ENCODE measurements at places on chromosomes 13 and 19. TPM values are rescaled to one million over a fixed set of nuclear protein-coding genes. Genes with fewer than 3 reads are reported as not detected.

CYP4F3 gene
- not detected for total RNA-seq

RDH13 gene
- total RNA-seq, result 15.1 TPM

NDUFA7 gene
- 29.8 TPM for total RNA-seq

DNA sequence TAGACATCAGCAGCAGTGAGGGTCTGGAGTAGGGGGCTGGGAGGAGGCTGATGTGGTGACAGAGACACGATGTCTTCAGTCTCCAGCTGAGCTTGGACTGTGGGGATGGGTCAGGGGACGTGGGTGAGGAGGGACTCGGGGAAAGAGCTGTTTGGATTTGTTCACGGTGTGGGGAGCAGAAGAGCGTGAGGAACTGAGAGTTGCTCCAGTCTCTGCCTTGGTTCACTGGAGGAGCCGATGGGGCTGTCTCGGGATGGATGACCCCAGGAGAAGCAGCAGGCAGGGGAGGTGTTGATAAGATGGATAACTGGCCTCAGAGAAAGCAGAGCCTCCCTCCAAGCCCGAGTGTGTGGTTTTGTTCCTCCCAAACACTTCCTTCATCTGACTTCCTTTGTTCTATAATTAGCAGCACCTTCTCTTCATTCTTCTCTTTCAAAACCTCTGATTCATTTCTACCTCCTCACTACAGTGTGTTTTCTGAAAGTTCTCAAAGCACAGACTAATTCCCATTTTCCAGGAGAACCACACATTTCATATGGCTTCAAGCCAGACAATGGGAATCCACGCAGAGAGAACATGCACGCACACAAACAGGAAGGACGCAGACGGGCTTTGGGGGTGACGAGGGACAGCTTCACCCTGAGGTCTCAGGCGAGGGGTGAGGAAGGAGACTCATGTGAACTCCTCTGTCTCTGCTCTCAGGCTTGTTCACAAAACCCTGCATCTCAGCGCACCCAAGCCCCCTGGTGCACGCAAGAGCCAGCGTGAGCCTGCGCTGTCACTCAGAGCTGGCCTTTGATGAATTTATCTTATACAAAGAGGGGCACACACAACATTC is 18.6 kb downstream of the LAIR2 start:
- DNase-seq, result no peak

GRCh38 chr13:86562866-86563265 is 763.6 kb upstream of the SLITRK6 start:
- DNase-seq, result no peak

GRCh38 chr19:12194827-12195731 is 32.2 kb downstream of the ZNF136 start:
- no peak for DNase-seq

GRCh38 chr13:50406831-50407230 is 391.6 kb downstream of the KCNRG start:
- no peak for DNase-seq
